ENCODE measurements at places on chromosomes 13 and 19. TPM values are rescaled to one million over a fixed set of nuclear protein-coding genes. Genes with fewer than 3 reads are reported as not detected.
A peak's percentile ranks its signal among the peaks of the same experiment; 100 is the strongest.

- H3K27me3 ChIP-seq: no peaks in the 10 kb centered on the region
- peak; percentile 31 for DNase-seq
- H3K4me1 ChIP-seq: peaks cover 29% of the 10 kb centered on the region
- H3K4me3 ChIP-seq: no peak overlapping the region
- no peaks in the 10 kb centered on the region for H3K36me3 ChIP-seq
- H3K27ac ChIP-seq: no peak overlapping the region
These were observed 150.6 kb upstream of the RNF113B start for GRCh38 chr13:98327371-98328270.

Gene PTH2
- not detected for total RNA-seq

Gene UHRF1
- total RNA-seq: 203 TPM

Gene CBY2
- total RNA-seq: not detected

Data from A673 (cell line).